ENCODE measurements at places on chromosomes 5 and 9.
A peak's percentile ranks its signal among the peaks of the same experiment; 100 is the strongest.

DNA sequence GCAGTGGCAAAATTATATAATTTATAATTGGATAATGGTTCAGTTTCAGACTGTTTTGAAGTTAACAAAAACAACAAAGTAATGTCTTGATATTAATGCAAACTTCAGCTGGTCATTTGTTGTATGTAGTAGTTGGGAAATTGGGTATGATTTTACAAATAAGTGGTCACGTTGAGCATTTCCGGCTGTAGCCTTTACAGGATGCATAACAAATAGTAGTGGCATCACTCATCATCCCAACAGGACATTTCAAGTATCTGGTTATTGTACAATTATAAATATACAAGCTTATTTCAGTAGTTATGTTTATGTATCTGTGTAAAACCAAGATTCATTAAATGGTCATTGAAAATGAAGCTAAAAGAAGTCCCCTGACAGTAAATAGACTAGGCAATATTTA lies 72.9 kb downstream of the SMIM15 start:
- DNase-seq, result peak; percentile 78

GRCh38 chr9:18791074-18791473 lies 241.9 kb downstream of the SAXO1 start:
- DNase-seq, result peak; percentile 12

DNA sequence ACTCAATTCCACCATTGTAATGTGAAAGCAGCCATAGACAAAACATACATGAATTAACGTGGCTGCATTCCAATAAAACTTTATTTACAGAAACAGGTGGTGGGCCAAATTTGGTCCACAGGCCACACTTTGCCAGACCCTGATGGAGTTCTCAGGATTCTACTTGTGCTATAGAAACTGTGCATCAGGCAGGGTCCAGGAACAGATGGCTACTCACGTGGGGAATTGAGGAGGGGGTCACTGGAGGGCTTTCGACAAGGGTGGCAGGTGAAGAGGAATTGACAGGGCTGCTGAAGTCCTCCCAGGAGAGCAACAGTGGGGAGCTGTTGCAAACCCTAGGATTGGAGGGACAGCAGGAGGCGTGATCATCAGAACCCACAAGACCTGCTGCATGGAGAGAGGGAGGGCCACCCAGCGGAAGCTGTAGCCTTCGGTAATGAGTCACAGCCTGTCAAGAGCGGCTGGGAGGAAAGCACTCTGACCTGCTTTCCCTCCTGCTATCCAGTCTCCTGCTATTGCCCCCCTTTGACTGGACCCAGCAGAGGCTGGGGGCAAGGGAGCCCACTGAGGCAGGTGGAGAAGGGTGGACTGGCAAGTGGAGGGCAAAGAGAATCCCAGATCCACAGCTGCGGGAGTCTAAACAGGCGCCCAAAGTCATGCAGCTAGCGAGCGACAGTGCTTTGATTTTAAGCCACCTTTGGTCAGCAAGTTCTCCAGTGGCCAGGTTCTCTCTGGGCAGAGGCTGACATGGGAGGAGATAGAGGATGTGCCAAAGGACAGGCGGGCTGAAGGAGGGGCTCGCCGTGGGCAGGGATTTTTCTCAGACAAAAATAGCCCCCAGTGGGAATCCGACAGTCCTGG lies 138.3 kb upstream of the SMIM23 start:
- peak; percentile 94 for DNase-seq

DNA sequence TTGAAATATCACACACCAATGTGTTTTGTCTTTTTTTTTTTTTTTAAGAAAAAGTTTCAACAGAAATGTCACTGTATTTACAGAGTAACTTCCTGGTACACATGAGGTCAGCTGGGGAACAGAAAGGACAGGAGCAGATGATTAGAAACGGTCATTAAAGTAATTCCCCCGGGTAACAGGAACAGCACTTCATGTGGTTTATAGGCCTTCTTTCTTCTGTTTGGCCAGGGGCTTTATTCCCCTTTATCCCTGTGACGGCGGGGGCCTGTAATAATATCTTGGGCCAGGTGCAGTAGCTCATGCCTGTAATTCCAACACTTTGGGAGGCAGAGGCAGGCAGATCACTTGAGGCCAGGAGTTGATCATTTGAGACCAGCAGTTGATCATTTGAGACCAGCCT lies 30.5 kb upstream of the MSH3 start:
- no peak for DNase-seq
